ENCODE measurements at places on chromosomes 13 and 19.
A peak's percentile ranks its signal among the peaks of the same experiment; 100 is the strongest.

- no peak for DNase-seq
Measured at GRCh38 chr13:61935710-61936109, 520.1 kb upstream of the PCDH20 start.

GRCh38 chr13:113192279-113192678 is 16.2 kb downstream of the PCID2 start:
- DNase-seq: no peak

DNA sequence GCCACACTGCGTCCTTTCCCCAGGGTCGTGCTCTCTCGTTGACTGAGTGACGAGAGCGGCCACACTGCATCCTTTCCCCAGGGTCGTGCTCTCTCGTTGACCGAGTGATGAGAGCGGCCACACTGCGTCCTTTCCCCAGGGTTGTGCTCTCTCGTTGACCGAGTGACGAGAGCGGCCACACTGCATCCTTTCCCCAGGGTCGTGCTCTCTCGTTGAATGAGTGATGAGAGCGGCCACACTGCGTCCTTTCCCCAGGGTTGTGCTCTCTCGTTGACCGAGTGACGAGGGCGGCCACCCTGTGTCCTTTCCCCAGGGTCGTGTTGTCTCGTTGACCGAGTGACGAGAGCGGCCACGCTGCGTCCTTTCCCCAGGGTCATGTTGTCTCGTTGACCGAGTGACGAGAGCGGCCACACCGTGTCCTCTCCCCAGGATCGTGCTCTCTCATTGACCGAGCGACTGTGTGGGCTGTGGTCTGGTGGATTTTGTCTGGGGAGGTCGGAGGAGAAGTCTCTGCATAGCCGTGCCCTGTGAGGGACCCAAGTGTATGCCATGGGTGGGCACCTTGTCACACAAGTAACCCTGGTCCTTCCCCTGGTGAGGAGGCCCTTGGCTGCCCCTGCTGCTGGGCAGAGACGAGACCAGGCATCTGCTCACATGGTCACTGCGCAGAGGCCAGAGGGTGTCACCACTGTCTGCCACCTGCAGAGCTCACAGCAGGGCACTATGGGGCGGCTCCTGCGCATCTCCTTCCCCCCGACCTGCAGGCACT is 107.7 kb downstream of the KDM4B start:
- no peak for DNase-seq

DNA sequence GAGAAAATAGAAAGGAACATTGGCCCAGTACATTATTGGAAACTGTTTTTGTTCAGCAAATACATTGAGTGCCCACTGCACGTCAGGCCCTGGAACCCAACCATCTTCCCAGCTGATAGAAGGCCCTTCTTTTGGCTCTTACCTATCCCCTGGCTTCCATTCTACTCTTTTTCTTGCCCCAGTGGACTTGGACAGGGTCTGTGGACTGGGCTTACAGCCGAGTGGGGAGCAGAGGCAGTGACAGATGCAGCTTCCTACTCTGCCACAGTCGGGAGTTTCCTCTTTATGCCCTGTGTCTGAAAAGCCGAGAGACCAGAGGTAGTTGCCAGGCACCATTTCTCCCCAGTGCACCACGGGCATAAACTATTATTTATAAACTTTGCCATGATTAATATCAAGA is 70.4 kb downstream of the ARHGAP35 start:
- no peak for DNase-seq

DNA sequence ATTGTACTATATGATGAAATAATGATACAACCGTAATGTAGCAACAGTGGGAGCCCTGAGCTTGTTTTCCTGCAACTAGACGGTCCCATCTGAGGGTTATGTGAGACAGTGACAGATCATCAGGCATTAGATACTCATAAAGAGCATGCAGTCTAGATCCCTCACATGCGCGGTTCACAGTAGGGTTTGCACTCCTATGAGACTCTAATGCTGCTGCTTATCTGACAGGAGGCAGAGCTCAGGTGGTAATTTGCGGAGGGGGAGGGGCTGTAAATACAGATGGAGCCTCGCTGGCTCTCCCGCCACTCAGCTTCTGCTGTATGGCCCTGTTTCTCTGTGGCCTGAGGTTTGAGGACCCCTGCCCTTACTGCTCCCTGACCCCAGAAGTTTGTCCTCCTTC is 13.7 kb downstream of the EPHX3 start:
- DNase-seq: no peak

GRCh38 chr19:54029930-54030490 is 33.7 kb downstream of the VSTM1 start:
- peak; percentile 19 for DNase-seq

DNA sequence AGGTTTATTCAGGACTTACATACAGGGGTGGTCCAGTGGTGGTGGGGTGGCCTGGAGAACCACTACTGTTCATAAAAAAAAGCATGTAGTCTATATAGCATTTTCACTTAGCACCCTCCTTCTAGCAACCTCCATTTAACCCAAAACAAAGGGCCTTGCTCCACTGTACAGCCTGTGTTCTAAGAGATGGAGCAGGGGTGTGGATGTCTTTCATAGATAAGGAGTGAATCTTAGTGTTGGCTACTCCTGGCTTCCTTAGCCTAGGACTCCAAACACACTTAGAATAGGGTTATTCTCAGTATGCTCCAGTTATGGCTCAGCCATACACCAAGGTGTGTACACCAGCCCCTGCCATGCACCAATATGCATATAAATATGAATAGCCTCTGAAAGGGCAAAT is 95.2 kb downstream of the ELF1 start:
- DNase-seq: no peak

DNA sequence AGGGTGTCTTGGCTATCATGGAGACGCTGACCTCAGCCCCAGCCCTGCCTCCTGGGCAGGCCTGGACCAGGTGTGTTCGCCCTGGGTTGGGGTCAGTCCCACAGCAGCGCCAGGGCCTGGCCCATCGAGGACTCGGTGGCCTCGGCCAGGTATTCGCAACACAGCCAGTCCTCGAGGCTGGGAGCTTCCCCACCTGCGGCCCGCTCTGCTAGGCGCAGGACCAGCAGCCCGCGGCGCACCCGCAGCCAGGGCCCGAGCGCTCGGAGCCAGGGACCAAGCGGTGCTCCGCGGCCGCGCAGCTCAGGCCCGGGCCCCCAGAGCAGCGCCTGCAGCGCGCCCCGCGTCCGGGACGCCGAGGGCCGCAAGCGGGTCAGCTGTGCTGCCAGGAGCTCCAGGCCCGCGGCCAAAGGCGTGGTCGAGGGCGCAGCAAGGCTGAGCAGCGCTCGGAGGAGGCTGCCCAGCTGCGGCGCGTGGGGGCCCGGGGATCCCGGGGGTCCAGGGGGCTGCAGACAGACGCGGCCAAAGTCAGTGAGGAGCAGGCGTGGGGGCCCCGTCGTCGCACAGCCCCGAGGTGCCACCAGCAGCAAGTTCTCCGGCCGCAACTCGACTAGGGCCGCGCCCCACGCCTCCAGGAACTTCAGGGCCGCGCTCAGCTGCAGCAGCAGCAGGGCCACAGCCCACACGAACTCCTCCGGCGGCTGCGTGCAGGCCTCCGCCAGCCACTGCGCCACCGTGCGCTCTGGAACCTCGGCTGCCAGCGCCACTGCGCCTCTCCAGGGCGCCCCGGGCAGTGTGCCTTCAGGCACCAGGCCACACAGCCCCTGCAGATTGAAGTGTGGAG is 6.2 kb downstream of the PEAK3 start:
- no peak for DNase-seq

DNA sequence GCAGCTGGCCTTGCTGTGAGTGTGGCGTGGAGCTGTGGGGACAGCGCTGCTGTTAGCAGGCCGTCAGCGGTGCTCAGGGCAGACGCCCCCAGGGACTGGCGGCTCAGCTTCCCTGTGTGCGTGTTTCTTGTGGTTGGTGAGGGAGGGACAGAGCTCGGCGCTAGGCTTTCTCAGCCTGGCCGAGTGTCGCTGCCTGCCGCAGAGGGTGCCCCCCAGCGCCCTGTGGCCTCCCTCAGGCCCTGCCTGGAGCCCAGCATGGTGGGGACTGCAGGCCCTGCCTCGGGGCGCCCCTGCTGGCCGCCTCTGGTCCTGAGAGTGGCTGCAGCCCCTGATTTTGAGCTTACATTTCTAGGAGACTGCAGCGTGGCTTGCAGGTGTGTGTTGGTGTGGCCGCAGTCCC is 35.5 kb downstream of the DOT1L start:
- DNase-seq: no peak

- DNase-seq: no peak
Measured at GRCh38 chr19:16886305-16886880, 2.4 kb upstream of the F2RL3 start.

DNA sequence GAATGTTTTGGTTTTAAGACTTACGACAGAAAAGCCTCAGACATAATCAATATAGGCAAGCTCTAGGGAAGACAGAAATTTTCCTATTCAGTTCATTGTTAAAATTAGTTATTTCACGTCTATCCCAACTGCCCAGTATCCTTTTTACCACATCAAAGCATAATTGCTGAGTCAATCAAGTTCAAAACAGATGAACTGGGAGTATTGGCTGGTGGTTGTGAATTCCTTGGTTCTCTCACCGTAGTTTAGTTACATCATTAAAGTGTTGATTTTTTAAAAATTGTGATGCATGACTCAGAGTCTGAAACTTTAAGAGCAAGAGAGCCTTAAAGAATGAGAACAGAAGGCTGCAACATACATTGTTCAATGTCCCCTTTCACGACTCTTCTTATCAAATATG is 143.3 kb upstream of the FREM2 start:
- DNase-seq: no peak

Measured in stimulated activated CD8-positive, alpha-beta memory T cell treated with anti-CD3 and anti-CD28 coated beads, Interleukin-7, amount 100 ng/mL, for 1 hour (primary cell).